ENCODE measurements at places on chromosomes 7 and 10. TPM values are rescaled to one million over a fixed set of nuclear protein-coding genes. Genes with fewer than 3 reads are reported as not detected.

TMEM213 gene
- not detected for polyA plus RNA-seq

- no peak for DNase-seq
These were observed 187.1 kb upstream of the SEMA3E start for GRCh38 chr7:83836028-83836427.

PNLIP gene
- polyA plus RNA-seq: not detected

GRCh38 chr7:90424720-90425119 is 21.5 kb downstream of the CLDN12 start:
- no peak for DNase-seq

GRCh38 chr10:49526619-49527018 is 12.3 kb downstream of the ERCC6 start:
- peak; percentile 54 for DNase-seq

SDK1 gene
- polyA plus RNA-seq: 0.01 TPM

DNA sequence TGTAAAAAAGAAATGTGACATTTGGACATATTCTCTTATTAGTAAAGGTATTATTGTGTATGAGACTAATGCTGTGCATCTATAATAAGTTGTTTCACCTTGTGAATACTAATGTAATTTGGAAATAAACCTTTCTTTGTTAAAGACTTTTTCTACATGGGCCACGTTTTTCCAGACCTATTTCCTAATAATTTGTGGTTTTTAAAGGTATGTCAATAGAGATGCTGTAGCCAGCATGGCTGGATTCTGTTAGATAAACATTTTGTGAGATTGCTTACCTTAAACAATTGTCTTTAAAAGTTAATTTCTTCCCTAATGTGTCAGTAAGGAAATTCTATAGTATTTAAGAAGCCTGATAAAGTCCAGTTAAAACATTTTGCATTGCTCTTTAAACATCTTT is 56.0 kb downstream of the KAT6B start:
- no peak for DNase-seq

SHLD2 gene
- 7.7 TPM for polyA plus RNA-seq
